ENCODE measurements at places on chromosomes 5 and 9.

DNA sequence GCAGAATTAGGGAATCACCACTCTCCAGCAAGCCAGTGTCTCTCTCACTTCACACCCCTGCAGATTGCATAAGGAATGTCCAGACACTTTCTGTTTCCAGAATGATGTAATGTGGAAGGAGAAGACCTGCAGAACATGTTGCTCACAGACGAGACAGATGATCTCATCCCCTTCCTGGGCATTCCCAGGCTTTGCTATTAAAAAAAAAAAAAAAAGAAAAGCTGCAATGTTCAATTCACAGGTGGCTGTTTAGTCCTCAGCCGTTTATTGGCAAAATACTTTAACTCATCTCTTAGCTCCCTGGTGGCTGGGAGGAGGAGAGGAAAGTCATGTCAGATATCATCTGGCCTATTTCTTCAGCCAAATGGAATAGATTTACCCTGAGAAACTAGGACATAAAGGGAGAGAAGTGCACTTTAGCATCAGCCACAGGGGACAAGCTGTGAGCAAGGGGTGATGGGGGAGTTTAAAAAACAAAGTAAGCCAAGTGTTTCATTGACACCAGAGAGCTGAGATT lies 95.9 kb upstream of the TNC start:
- peak; percentile 39 for DNase-seq

DNA sequence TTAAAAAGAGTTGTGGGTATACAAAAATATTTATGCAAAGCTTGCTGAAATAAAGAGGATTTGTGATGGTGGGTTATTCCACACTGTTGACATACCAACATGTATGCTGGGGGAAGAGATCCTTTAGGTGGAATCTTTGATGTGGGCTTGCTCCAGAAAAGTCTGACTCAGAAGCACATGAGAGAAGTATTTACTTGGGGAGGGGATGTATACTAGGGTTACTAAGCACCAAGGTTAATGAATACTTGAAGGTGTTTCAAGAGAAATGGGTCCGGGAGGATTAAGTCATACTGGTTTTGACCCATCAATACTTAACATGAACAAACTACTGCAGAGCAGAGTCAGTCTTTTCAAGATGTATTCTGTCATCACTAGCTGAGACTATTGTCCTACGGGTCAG lies 316.4 kb upstream of the GRIN3A start:
- no peak for DNase-seq

GRCh38 chr5:112417931-112418658 lies 982 bp downstream of the EPB41L4A start:
- peak; percentile 36 for DNase-seq

DNA sequence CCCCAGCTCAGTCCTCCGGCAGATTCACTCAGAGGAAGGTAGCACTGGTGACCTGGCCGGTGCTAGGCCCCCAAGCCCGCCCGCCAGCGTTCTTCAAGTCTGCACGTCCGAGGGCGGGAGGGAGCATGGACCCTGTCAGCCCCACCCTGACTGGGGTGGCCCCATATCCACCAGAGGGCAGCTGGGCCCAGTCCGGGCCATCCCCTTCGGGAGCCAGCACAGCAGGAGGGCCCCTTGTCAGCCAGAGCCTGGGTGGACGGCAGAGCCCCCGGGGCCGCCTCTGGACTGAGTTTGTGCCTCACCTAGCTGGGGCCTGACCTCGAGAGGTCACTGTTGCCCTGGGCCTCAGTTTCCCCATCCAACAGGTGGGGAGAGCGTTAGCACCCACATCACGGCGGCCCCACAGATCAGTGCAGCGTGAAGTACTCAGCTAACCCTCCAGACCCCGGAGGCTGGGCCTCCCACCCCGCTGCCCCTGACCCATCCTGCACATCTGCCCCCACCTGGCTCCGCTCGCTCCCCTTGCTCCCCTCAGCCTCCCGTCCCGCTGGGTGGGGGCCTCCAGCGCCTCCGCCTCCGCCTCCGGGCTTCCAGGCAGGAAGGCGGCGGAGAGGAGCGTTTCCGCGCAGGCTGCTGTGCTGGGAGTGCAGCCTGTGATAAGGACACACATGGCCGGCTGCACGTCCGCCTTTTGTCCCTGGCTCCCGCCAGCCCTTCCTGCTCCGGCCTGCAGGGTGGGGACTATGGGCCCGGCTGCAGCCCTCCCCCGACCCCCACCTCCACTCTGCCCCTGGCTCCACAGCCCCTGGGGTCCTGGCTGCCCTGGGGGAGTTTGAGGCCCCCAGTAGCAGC lies 16.6 kb upstream of the EGFL7 start:
- peak; percentile 56 for DNase-seq

- DNase-seq, result no peak
Observed at GRCh38 chr9:136403538-136403914, 3.6 kb upstream of the SNAPC4 start.

- DNase-seq, result no peak
Observed at GRCh38 chr5:58938563-58939424, 355.9 kb downstream of the RAB3C start.

- peak; percentile 64 for DNase-seq
Observed at GRCh38 chr5:177300236-177300880, 3.2 kb downstream of the RAB24 start.

DNA sequence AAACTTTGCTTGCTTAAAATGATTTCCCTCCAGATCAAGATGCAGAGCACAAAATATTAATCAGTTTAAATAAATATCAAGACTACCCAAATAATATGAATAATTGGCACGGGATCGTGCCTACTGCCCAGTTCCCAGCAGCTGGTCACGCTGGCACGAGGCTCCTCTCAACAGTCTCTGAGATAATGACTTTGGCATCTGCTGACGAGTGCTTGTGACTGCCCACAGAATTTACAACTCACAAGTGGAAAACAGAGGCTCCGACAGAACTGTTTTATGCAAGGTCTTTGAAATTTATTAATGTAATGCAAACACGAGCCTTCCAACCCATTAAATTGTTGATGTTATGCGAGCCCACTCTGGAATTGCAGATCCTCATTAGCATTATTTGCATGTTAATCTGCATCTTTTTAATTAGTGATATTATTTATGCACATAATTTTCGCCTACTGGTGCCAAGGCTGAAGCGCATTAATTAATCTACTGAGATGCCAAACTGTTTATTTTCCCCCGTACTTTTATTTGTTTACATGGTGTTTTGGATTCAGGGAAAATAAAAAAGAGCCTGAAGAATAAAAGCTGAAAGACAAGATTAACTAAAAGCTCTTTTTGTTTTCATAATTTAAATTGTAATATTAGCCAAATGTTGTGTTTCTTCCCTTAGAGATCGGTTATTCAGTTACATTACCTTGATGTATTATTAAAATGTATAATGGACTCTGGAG lies 369.3 kb upstream of the IRX1 start:
- DNase-seq, result no peak

- peak; percentile 69 for DNase-seq
Observed at GRCh38 chr5:16809395-16810207, 126.5 kb downstream of the MYO10 start.

- DNase-seq, result no peak
Observed at GRCh38 chr5:142023836-142024235, 11.0 kb upstream of the GNPDA1 start.

GRCh38 chr9:77877976-77878375 lies 153.6 kb downstream of the GNAQ start:
- DNase-seq, result no peak

- DNase-seq, result peak; percentile 29
Observed at GRCh38 chr9:16870596-16871335, at the start of gene BNC2. Gene BNC2, minus strand, starts transcription at chr9:16870670. Its CDS starts 22 bp downstream, at chr9:16870648.

GRCh38 chr9:32603914-32604852 lies 31.2 kb upstream of the NDUFB6 start:
- no peak for DNase-seq

GRCh38 chr5:87233143-87233542 lies 34.5 kb upstream of the RASA1 start:
- DNase-seq, result no peak

DNA sequence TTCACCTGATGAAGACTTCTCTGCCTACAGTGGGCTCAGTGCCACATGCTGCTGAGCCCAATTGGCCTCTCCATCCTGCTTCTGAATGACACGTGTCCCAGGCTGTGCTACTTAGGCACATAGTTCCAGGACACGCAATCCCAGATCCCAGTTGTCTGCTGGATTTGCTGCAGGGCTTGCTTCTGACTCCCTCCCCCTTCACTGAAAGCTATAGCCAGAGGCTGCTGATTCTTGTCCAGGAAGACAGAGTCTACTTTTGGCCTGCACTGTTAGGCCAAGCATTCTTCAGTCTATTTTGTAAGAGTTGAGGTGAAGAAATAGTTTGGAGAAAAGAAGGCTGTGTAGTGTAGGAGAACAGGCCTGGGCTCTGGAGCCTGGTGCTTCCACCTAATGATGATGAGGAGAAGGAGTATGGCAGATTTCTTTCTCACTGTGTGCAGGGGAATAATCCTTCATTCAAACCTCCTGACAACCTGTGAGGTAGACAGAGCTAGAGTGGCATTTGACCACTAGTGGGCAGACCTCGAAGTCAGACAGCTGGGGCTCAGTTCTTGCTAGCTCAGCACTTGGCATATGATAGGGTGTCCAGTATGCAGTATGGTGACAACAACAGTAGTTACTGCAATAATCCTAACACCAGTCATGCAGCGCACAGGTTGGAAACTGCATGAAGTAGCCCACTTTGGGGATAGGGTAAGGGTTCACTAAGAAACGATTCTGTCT lies 19.5 kb upstream of the ASPN start:
- peak; percentile 48 for DNase-seq

- no peak for DNase-seq
Observed at GRCh38 chr5:35815089-35815936, 41.4 kb upstream of the IL7R start.

DNA sequence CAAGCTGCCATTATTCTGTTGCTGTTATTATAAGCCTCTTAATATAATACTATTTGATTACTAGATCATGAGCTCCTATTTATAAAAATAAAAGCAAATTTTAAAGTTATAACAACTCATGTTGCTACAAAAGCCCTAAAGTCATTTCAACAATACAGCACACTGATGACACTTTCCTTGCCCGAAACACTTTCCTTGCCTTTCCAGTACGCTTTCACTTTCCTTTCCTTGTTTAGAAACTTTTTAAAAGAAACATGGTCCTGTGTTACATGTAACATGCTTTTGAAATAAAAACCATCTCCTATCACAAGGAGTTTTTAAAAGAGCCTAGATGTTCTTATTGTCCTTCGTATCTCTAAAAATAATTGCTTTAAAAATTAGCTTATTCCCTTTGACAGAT lies 688.4 kb downstream of the PTPRD start:
- no peak for DNase-seq

GRCh38 chr5:139748505-139748826 lies 47.1 kb upstream of the PSD2 start:
- DNase-seq, result no peak

DNA sequence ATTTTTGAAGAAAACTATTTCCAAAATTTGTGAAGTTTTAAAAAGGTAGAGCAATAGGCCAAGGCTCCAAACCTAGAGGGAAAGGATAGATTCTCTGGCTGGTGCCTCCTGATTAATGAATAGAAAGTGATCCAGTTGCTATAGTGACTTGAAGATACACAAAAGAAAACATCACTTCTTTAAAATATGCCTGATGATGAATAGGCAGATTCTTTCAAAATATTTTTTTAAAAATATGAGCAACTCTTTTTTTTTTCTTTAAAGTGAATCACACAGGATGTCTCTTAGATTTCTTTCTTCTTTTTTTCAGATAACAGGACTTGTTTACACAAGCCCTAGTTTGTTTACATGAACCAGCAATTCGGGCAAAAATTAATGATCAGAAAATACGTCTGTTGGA lies 124.4 kb downstream of the RFK start:
- DNase-seq, result no peak

GRCh38 chr5:159864885-159865691 lies 51.2 kb upstream of the ADRA1B start:
- DNase-seq, result no peak

DNA sequence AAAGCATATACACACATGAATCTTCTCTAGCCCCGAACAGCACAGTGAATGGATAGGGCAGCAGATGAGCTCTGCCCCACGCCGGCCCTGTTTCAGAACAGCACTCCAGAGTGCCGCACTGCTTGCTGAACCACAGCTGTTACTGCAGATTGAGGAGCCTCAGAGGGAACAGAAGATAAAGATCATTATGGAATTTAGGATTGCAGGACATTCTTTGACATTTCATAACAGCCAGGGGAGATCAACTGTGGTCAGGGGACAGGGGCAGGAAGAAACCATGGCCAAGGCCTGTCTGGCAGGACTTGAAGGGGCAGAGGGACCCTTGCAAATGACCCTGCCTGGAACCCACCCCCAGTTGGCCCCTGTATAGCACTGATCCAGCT lies 20.6 kb downstream of the IRF1 start:
- no peak for DNase-seq

DNA sequence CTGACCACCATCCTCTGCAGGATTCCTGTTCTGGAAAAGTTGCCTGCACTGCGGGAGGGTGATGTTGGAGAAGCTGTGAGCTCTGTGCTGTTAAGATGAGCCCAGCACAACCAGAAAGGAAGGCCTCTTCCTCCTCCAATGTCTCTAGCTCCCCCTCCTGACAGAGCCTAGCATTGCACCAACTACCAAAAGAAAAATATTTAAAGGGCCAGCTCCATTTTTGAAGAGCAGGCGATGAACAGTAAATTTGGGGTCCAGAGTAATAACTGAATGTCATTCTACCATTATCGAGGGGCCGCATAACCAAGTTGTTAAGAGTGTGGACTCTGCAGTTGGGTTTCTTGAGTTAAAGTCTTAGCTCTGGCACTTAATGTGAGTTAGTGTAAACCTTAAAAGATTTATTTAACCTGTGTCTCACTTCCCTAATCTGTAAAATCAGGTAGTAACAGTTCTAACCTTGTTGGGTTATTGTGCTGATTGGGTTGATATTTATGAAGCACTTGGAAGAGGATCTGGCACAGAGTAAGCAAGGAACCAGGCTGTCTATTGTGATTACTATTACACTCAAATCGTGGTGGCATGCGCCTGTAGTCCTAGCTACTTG lies 3.9 kb downstream of the TEX53 start:
- peak; percentile 73 for DNase-seq

DNA sequence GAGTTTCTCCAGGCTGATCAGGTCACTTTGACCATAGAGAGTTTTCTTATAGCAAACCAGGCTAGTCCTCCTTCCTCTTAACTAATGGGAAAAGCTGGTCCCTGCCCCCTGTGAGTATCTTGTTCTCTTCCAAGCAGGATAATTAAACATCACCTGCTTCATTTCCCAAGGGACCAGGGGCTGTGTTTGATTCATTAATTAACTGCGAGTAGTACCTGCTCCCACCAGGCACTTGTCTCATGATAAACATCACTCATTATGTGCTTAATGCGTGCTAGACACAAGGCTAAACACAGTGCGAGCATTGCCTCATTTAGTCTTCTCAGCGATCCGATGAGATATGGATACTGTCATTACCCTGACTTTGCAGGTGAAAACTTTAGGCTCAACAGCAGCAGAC lies 1.7 kb upstream of the FAM163B start:
- DNase-seq, result no peak

DNA sequence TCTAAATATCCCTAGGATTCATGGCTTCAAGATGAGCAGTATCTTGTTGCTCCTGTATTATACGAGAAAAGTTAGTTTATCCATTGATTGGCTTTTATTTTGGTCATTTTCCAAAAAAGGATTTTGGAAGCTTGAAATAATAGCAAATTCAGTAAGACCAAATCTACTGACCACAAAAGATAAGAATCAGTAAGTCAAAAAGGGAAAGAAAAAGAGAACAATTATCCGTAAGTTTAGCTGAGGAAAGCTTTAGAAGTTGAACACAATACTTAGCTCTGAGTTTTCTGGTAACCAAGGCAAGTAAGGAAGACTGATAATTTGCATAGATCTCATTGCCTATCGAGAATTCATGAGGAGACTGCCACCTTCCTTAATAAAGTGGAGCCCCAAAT lies 9.1 kb downstream of the TGFBR1 start:
- no peak for DNase-seq

GRCh38 chr9:73202980-73203379 lies 51.3 kb downstream of the ANXA1 start:
- no peak for DNase-seq

Measured in mucosa of gallbladder (tissue), 1 donor.